ENCODE measurements at places on chromosomes 7 and 10. TPM values are rescaled to one million over a fixed set of nuclear protein-coding genes. Genes with fewer than 3 reads are reported as not detected.
A peak's percentile ranks its signal among the peaks of the same experiment; 100 is the strongest.

DNA sequence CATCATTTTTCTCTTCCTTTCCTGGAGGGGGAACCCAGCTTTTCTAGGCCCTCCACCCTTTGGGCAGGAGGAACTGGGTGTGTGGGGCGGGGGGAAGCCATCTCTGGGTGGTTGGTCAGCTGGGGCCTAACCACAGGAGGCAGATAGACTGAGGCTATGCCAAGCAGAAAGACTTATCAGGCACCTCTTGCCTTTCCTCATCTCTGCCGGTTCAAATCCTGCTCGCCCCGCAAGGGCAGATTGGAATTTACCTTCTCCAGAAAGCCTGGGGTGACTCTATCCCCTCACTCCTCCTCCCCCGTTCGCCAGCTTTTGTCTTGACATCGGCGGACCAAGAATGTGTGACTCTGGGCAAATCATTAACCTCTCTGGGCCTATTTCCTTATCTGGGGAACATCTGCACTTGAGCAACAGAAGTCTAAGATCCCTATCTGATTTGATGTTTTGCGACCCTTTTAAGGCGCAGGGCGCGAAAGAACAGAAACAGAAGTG lies 584 bp upstream of the GARS1 start:
- DNase-seq: peak; percentile 61

- DNase-seq: no peak
Observed at GRCh38 chr10:53209944-53210611, 437.5 kb upstream of the MBL2 start.

GRCh38 chr10:126854726-126855495 lies 50.3 kb upstream of the DOCK1 start:
- no peak for DNase-seq

- no peak for DNase-seq
Observed at GRCh38 chr7:129041142-129042085, 13.5 kb downstream of the TNPO3 start.

DNA sequence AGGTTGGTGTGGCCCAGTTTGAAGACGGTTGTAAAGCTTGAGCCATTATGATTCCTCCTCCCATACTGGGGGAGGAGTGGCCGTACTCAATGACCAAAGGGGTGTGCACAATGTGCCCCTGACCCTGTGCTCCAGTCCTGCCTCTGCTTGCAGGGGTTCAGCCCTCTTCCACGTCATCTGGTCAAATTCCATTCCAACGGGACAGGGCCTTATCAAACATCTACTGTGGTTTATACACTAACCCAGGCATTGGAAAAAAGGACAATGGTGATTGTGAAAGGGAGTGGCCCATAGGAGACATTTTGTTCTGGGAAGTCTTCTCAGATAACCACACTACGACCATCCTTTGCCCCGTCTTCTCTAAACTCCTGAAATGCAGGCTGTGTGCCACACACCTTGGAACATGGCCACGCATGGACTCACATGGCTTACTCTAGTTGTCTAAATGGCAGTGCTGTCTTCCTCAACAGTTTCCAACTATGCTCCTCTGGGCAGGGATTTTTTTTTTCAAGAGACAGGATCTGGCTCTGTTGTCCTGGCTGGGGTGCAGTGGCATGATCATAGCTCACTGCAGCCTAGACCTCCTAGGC lies 103.0 kb downstream of the JCAD start:
- DNase-seq: no peak

DNA sequence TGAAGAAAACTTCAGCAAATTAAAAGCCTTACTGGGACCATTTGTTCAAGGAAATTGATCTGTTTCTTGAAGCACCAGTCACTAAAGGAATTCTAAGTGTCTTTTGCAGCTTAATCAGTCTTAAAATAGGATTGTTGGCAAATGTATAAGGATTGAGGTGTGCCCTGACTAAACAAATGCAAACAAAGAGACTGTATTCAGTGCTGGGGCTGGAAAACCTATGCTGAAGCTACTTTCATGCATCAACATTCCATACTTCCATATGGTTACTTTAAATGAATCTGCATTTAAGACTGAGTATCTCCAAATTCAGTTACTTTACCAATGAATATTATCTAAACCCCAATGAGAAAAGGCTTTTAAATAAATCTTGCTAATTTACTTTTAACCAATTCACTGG lies 183.3 kb downstream of the ELAPOR2 start:
- no peak for DNase-seq

DNA sequence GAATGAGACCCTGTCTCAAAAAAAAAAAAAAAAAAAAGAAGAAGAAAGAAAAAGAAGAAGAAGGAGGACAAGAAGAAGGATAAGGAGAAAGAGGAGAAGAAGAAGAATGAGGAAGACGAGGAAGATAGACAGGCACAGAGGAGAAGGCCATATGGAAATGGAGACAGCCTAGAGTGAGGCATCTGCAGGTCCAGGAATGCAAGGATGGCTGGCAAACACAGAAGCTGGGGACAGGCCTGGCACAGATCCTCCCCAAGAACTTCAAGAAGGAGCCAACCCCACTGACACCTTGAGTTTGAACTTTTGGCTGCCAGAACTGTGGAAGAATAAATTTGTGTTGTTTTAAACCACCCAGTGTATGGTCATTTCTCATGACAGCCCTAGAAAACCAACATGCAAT lies 38.9 kb downstream of the SPOCK2 start:
- DNase-seq: no peak

GRCh38 chr7:92747041-92747835 lies 89.1 kb downstream of the CDK6 start:
- no peak for DNase-seq

- no peak for DNase-seq
Observed at GRCh38 chr7:75725306-75725705, 13.4 kb downstream of the HIP1 start.

DNA sequence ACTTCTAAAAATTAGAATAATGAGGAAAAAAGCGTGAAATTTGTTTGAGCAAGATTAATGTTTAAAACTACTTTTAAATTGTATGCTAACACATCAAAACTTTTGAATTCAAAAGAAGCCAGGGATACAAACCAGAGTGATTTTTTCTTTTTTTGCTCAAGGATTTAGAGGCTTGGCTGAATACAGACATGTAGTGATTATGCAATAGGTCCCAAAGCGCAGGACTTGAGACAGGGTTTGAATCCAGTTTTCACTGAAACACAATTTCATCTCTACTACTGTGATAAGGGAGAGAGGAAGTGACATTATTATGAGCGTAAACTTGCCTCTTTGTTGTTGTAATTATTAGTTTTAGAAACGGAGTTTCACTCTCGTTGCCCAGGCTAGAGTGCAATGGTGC lies 207.3 kb downstream of the ZNF33B start:
- no peak for DNase-seq

GRCh38 chr7:139854124-139854511 lies 25.1 kb downstream of the TBXAS1 start:
- no peak for DNase-seq

GRCh38 chr7:604001-604883 lies 84.6 kb upstream of the PDGFA start:
- DNase-seq: peak; percentile 35

DNA sequence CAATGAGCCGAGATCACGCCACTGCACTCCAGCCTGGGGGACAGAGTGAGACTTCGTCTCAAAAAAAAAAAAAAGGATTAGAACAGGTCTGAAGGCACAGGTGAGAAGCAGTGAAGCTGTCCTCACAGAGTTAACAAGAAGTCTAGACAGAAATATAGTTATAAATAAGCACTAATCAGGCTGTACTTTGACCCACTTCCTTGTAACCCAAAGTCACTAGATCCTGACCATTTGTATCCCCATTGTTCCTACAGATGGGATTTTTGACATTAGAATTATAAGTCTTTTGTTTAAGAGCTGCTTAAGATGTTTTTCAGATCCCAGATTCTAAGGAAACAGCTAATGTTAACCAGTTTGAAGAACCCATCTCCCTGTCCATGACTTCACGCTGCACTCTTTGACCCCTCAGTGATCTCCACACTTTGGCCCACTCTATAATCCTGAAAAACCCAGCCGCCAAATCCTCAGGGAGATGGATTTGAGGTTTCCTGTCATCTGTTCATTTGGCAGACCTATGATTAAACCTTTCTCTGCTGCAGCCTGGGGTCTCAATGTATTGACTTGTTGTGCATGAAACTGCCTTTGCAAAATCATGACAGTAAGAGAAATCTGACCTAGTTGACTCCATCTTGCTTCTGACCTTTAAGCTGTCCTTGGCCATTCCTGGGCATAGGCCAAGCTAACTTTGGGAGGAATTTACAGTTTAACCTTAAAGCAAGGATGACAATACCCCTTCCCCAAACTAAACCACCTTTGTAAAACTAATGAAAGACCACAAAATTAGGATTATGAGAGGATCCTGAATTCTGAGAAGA lies 11.4 kb downstream of the SSMEM1 start:
- DNase-seq: no peak

GRCh38 chr7:150566572-150566971 lies 618 bp upstream of the GIMAP4 start:
- no peak for DNase-seq

The MEOX2 gene
- 0.16 TPM for total RNA-seq

The AGAP9 gene
- 2.2 TPM for total RNA-seq

The KEL gene
- 3.0 TPM for total RNA-seq

The LRMDA gene
- total RNA-seq: 0.62 TPM

The KCND2 gene
- 51.5 TPM for total RNA-seq

The METTL2B gene
- 33.1 TPM for total RNA-seq

The ZNF804B gene
- 4.2 TPM for total RNA-seq

The TSPAN13 gene
- 91.9 TPM for total RNA-seq

The TAS2R41 gene
- total RNA-seq: not detected

All from occipital lobe (tissue), 3 donors.